SK-N-SH (cell line): ENCODE measurements at places on chromosomes 16 and 17.
A peak's percentile ranks its signal among the peaks of the same experiment; 100 is the strongest.

- DNase-seq = peak; percentile 32
Observed at GRCh38 chr17:32558997-32559650, 72.3 kb downstream of the CDK5R1 start.

GRCh38 chr16:20814784-20815183 is 8.5 kb downstream of the REXO5 start:
- no peak for DNase-seq

- DNase-seq = no peak
Observed at GRCh38 chr17:65536573-65537342, 24.7 kb downstream of the AXIN2 start.

GRCh38 chr16:23286131-23286532 is 16.0 kb upstream of the SCNN1B start:
- DNase-seq = no peak

- DNase-seq = no peak
Observed at GRCh38 chr17:71741836-71742235, 379.0 kb upstream of the SOX9 start.

- DNase-seq = no peak
Observed at GRCh38 chr17:9444687-9445086, 130.9 kb downstream of the STX8 start.

DNA sequence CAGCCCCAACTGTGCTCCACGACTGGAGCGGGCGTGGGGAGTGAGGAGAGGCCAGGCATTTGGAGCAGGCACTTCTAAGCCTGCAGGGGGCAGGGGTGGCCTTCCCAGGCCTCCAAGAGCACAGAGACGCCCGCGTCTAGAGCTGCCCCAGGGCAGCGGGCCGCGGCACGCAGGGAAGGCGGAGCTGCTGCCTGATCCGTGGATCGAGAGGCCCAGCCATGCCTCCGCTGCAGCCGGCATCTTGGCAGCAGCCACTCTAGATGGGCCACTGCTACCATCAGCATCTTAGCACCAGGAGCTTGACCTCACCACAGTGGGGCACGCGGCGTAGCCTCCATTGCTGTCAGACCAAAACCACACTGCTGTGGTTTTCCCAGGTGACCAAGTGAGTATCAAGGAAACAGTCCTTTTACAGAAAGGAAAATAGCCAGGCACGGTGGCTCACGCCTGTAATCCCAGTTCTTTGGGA is 20.4 kb upstream of the WDR45B start:
- DNase-seq = peak; percentile 84

GRCh38 chr17:81966343-81967243 is 5.6 kb upstream of the NOTUM start:
- DNase-seq = peak; percentile 92

DNA sequence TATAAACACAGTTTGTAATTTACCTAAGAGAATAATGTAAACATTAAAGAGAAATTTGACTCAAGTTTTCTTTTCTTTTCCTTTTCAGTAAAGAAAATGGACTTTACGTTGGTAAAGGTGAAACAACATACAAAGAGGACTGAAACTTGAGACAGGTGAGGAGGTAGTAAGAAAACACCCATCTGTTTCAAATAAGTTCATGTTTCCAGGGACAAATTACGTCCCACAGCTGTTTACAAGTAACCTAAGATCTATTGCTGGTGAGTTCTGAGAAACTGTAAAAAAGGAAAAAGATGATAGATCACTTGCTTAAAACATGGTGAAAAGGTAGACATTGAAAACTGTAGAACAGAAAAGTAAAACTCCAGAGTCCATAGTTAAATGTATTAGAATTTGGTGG is 4.8 kb upstream of the ABCA5 start:
- DNase-seq = no peak

GRCh38 chr16:75281826-75282225 is 30.4 kb upstream of the BCAR1 start:
- no peak for DNase-seq

GRCh38 chr16:81610144-81610842 is 165.7 kb downstream of the CMIP start:
- peak; percentile 87 for DNase-seq

DNA sequence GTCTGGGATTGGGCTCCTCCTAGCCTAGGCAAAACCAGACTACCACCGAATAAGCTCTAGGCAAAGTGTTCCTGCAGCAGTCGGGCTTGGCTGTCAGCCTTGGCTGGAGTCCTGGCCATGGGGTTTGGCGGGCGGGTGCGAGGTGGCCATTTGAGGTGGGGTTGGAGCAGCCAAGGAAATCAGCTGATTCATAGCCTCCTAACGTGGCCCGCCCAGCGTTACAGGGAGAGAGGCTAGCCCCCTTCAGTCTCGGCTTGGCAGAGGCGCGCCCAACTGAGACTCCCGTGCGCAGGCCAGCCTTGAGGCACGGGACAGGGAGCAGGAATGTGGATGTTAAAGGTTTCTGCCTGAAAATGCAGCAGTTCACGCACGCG is 1.9 kb downstream of the PMP22 start:
- DNase-seq = peak; percentile 72

- DNase-seq = peak; percentile 79
Observed at GRCh38 chr17:62109378-62109902, 44.4 kb upstream of the MED13 start.

DNA sequence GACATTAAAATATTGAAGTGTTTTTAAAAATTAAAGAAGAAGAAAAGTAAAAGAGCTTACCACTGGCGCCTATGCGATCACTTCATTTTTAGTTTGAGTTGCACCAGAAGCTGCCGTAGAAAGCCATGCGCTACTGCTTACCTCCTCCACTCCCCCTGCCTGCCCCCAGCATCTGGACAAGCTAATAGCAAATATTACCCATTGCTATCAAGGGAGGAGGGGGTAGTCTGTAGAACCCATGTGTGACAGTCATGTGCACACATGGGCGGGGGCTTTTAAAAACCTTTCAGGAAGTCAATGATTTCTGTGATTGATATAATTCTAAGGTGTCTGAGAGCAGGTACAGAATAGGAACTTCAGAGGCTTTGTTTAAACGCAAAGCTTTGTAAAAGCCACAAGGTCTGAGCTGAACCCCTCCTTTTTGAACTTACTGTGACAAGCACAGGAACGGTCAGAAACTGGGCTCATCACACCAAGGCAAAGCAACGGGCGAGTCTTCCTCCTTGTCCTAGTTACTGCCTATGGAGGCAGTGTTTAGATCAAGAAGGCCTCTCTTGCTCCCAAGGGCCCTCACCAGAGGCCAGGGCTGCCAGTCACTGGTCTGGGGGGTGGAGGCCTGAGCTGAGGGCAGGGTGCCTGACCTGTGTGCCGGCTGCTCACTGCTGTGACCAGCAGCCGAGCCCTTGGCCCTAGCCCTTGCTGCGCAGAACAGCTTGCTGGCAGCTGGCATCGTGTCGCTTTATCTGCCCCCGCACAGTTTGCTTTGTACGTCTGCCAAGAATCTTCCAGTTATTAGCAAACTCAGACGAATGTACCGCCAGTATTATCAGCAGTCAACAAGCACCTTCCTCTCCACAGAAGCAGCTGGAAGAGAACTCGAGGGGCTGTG is 15.0 kb downstream of the GINS2 start:
- DNase-seq = peak; percentile 78

DNA sequence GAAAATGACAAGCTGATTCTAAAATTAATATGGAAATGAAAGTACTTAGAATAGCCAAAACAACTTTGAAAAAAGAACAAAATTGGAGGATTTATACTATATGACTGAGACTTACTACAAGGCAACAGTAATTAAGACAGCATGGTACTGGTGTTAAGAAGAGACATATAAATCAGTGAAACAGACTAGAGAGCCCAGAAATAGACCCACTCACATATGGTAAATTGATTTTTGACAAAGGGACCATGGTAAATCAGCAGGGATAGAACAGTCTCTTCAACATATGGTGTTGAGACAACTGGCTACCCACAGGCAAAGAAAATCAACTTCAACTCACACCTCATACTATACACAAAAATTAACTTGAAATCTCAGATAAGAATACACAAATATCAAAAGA is 12.9 kb downstream of the CMC2 start:
- DNase-seq = no peak

GRCh38 chr16:80253741-80254140 is 287.1 kb upstream of the DYNLRB2 start:
- DNase-seq = no peak

DNA sequence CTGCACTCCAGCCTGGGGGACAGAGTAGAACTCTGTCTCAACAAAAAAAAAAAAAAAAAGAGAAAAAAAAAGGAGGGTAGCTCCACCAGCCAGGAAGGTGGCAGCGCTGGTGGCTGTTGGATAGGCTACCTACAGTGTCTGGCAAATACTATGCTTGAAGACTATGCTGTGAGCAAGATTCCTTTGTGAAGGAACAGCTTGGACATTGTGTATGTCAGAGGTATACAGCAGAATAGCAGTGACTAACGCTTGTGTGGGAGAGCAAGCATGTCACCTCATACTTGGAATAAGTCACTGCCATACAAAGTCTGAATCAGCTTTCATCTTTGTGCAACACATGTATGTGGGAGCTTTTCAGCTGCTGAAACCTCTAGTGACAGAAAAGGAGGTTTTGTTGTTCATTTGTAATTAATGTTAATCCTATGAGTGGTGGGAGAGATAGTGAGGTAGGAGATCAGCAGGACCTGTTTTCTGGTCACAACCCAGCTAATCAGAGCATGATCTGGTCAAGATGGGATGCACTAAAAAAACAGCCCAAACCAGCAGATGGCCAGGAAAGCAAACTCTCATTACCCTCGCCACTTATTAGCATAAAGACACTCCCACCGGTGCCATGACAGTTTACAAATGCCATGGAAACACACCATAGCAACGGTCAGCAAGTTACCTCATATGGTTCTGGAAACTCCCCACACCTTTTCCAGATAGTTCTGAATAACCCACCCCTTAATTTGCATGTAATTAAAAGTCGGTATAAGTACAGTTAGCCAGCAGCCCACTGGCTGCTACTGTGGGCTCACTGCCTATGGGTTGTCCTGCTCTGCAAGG is 6.8 kb upstream of the ITGAD start:
- no peak for DNase-seq

DNA sequence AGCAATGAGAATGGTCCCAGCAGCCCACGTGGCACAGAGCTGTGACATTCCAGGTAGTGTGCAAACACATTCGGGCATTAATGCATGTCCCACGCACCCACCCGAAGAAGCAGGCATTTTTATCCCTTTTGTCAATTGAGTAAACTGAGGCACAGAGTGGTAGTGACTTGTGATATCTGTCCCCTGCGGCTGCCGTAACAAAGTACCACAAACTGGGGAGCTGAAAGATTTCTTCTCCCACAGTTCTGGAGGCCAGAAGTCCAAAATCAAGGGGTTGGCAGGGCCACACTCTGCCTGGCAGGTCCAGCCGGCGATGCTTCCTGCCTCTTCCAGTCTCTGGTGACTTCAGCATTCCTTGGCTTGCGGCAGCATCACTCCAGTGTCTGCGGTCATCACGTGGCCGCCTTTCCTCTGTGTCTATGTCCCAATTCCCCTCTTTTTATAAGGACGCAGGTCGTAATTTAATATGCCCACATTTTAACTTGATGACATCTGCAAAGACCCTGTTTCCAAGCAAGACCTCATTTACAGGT is 221.9 kb upstream of the GSE1 start:
- DNase-seq = no peak

GRCh38 chr17:320139-320538 is 32.5 kb downstream of the RPH3AL start:
- DNase-seq = no peak

DNA sequence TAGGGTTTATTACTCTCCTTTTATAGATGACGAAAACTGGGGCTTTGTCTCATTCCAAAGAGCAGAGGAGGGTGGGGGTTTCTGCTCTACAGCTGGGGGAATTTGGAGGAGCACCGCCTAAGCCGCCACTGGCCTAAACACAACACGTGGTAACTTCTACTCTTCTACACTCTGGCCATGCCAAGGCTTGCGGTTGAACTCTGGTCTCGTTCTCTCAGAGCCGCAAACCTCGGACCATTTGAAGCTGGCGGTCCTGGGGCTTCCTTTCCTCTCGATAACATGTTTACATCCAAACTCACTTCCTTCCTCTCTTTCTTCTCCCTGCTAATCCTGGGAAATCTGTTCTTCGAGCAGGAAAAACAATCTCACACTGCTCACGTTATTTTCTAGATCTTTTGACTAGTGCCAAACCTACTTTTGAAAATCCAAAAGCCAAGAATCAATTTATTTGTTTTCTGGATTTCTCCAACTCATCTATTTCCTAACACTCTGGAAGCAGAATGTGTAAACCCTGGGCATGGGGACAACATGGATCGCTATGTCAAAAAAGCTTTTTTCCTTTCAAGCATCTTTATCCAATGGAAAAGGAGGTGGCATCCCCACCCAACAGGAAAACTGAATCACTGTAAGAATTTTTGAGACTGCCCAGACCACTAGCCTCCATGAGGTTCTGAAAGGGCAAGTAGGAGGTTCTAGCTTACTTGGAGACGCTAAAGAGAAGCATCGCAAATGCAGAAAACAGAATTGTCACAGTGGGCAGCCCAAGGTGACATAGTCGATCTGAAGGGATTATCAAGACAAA is 13.6 kb upstream of the EEF2K start:
- DNase-seq = no peak

- DNase-seq = peak; percentile 64
Observed at GRCh38 chr17:30290696-30291542, 825 bp downstream of the BLMH start.

DNA sequence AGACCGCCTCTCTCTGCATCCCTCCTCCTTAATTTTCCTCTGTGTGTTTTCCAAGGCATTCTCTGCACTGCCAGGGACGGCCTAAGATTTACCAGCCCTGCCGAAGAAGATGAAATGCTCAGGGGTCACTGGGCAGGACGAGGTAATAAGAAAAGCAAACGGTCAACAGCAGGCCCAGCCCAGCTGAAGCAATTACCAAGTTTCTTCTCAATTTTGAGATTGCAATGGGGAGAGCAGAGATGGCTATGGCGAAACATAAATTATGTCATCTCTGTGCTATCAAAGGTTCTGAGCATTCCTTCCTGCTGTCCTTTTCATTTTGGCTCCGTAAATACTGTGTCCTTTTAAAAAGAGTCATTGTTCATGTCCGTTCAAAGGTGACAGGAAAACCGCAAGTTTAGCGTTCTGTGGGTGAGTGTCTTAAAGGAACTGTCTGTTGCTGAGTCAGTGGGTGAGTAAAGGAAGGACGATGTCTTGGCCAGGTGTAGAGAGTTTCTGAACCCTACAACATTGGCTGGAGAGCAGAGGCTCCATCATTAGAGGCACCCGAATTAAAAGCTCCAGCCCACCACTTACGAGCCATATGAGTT is 753.9 kb upstream of the EEF2KMT start:
- DNase-seq = no peak

GRCh38 chr17:8001976-8002720 is at the start of gene GUCY2D:
GUCY2D (plus strand) TSS chr17:8002615; CDS start chr17:8003048, 433 bp downstream.
- no peak for DNase-seq

- no peak for DNase-seq
Observed at GRCh38 chr17:34368946-34369500, 6.0 kb upstream of the CCL1 start.

DNA sequence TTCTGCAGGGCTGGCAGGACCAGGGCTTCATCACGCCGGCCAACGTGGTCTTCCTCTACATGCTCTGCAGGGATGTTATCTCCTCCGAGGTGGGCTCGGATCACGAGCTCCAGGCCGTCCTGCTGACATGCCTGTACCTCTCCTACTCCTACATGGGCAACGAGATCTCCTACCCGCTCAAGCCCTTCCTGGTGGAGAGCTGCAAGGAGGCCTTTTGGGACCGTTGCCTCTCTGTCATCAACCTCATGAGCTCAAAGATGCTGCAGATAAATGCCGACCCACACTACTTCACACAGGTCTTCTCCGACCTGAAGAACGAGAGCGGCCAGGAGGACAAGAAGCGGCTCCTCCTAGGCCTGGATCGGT is 1.4 kb downstream of the CDK5R1 start:
- no peak for DNase-seq

GRCh38 chr17:74964988-74965622 is 7.5 kb downstream of the HID1 start:
- DNase-seq = no peak

- DNase-seq = no peak
Observed at GRCh38 chr17:52027620-52028295, 130.8 kb downstream of the CA10 start.
